ENCODE measurements at places on chromosomes 4 and X.

DNA sequence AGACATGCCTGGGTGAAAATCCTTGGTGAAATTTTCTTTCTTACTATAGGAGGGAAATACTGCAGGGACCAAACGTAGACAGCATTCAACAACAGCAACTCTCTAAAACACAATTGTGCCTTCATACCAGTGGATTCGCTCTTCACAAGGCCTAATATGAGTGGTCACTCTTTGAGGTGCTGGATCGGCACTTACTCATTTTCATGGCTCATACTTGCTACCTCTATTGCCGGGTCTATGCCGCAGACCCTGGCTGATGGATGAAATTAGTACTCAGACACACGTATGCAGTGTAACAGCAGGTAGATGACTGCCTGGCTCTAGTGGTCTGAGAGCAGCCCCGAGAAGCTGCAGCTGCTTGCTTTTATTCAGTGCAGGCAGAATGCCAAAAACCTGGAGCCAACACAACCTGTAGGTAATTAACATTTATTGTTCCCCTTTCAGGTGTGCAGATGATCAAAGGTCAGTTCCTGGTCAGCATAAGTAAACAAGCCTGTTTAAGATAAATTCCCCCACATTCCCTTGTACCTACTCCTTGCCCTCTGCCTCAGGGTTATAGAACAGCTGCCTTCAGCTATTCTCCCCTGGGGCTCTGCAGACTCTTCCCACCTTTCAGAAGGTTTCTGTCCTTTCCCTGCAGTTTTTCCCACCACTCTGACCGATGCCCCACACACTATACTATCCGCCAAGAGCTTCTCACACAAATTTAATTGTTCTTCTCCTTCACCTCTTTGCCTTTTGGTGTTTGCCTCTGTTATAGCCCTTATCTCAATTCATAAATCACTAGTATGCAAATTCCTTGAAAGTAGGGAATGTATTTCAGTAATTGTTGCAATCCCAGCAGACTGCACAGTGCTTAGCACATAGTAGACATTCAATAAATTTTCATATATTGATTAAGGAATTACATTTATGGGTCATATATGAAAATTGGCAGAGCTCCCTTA, 210.0 kb downstream of the SPANXN3 start:
- DNase-seq, result no peak

DNA sequence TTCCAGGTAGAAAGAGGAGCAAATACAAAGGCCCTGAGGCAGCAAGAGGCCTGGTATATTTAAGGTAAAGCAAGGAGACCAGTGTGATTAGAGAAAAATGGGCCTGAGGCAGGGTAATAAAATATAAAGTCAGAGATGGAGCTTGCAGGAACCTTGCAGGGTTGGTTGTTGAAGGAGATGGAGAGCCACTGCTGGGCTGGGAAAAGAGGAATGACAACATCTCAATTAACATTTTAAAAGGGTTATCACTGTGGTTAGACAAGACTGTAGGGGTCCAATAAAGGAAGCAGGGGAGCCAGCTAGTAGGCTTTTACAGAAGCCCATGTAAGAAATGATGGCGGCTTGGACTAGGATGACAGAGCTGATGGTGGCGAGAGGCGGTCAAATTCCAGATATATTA, 205.5 kb upstream of the MBNL3 start:
- DNase-seq, result no peak

DNA sequence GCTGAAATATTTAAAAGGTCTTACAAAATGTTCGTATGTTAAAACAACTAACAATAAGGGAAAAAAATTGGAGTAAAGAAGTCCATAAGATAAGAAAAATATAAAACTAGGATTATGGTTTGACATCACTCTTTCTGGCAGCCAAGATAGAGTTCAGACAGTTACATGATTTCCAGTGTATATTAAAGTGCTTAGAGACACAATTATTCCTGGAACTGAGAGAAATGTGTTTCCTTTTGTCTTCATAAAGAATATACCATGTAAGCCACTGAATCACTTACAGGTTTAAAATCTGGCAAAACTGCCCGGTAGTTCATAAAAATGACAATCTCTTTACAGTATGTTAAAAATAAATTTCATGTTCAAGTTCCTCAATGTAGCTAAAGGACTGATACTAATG, 538.7 kb upstream of the ATOH1 start:
- no peak for DNase-seq

DNA sequence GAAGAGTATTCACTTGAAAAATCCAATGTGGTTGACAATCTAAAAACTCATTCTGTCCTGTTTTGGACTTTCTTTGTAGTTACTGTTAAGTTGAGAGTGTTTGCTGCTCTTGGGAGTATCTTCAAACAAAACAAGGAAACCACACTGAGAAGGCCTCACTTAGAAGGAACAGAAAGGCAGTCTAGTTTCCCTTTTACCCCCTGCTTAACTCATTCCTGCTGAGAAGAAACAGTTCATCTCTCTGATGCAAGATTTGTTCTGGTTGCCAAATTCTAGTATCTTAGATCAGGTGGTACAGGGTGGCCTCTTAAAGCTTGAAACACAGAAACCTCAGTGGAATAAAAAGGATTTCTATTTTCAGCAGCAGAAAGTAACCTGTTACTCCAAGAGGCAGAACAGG, 41.4 kb downstream of the GUCY2F start:
- no peak for DNase-seq

DNA sequence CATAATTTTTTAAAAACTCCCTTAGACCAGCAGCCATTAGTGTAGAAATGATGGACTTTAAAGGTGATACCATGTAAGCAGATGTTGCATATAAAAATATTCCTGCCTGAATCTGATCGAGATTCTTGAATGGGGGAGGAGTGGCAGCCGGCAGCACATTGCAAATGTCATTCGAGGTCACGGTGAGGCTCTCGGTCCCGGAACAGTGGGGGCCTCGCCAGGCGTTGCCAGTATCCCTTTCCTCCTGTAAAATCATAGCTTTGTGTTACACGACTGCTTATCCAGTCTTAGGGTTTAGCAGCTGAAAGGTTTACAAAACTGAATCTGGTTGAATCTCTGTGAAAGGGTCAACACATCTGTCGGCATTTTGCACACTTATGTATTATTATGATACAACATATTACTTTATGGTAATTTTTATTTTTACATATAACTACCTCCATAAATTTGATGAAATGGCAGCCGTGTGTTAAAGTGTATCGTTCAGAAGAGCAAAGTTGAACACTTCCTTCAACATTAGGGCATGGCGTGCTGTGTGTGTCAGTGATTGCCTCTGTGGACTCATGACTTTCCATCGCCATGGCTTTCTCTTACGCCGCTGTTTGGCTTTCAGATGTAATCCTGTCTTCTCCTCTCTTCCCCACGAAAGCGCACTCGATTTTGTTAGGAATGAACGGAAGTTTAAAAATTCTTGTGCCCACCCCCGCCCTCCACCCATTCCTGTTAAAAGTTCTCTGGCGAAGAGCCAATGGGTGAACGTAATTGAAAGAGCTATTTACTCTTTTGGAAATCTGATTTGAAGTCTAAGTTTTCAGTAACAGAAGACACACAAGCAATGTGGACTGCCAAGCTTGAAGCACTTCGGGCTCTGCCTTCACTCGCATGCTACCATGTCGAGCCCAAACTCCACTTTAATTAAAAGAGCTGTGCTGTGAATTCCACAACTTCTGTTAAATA, 114.8 kb downstream of the STOX2 start:
- DNase-seq, result no peak

DNA sequence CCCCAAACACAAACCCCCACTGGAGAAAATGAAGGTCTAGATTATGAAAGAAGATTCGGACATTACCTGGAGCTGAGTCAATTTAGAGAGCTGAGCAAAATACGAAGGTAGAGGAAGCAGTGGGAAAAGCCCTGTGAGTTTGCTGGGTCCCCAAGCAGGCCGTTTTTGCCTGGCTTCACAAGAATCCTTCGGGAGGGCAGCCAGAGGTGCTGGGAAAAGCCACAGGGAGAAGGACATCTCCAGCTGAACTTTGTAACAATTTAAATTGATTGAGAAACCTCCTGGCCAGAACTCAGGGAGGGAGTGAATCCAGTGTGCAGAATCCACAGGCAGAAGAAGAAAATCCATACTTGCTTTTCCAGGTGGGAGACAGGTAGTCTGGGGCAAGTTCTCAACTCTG, 319.1 kb upstream of the CT83 start:
- no peak for DNase-seq

Measured in substantia nigra (tissue), 51 donors.